ENCODE measurements at places on chromosomes 5 and 9. TPM values are rescaled to one million over a fixed set of nuclear protein-coding genes. Genes with fewer than 3 reads are reported as not detected.

Gene ENTPD2
- total RNA-seq = 0.48 TPM

Gene BBLN
- total RNA-seq = 72.9 TPM

Gene COX7C
- total RNA-seq = 408 TPM

GRCh38 chr5:53087171-53087570, 22.4 kb downstream of the MOCS2 start:
- H3K4me1 ChIP-seq = peaks cover 51% of the 10 kb centered on the region
- no peaks in the 10 kb centered on the region for H3K36me3 ChIP-seq
- no peak overlapping the region for H3K4me3 ChIP-seq
- DNase-seq = no peak
- H3K27ac ChIP-seq = no peak overlapping the region

- no peaks in the 10 kb centered on the region for H3K36me3 ChIP-seq
- DNase-seq = no peak
- H3K27ac ChIP-seq = no peak overlapping the region
- no peak overlapping the region for H3K4me3 ChIP-seq
- no peaks in the 10 kb centered on the region for H3K27me3 ChIP-seq
Observed at GRCh38 chr5:124963236-124963919, 216.9 kb upstream of the ZNF608 start.

GRCh38 chr5:60891667-60892066, 47.6 kb upstream of the ELOVL7 start:
- no peaks in the 10 kb centered on the region for H3K27me3 ChIP-seq
- H3K36me3 ChIP-seq = no peaks in the 10 kb centered on the region
- no peak overlapping the region for H3K4me3 ChIP-seq
- peaks cover 10% of the 10 kb centered on the region for H3K4me1 ChIP-seq

DNA sequence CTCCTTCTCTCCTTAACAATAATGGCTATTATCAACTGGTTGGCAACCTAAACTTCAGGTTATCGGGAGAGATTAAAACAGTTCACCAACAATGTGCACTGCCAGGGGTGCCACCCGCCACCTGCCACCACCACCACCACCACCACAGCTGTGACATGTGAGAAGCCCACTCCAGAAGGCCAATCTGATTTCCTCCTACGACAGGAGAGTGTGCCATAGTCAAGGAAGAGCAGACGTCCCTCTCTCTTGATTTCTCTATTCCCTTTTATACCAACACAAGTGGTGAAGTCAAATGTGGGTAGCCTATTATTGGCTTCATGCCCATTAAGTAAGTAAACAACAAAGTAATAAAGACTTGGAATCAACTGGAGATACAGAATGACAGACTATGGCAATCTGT, 22.4 kb downstream of the GNAQ start:
- peaks cover 66% of the 10 kb centered on the region for H3K4me1 ChIP-seq
- H3K4me3 ChIP-seq = peak overlapping the region; percentile 68
- H3K36me3 ChIP-seq = no peaks in the 10 kb centered on the region
- no peak for DNase-seq
- H3K27me3 ChIP-seq = no peaks in the 10 kb centered on the region

GRCh38 chr9:111633389-111633736, 2.2 kb downstream of the DNAJC25 start:
- peaks cover 5% of the 10 kb centered on the region for H3K36me3 ChIP-seq
- no peak overlapping the region for H3K27ac ChIP-seq
- no peak for DNase-seq
- peaks cover 52% of the 10 kb centered on the region for H3K4me1 ChIP-seq
- peak overlapping the region; percentile 92 for H3K4me3 ChIP-seq

DNA sequence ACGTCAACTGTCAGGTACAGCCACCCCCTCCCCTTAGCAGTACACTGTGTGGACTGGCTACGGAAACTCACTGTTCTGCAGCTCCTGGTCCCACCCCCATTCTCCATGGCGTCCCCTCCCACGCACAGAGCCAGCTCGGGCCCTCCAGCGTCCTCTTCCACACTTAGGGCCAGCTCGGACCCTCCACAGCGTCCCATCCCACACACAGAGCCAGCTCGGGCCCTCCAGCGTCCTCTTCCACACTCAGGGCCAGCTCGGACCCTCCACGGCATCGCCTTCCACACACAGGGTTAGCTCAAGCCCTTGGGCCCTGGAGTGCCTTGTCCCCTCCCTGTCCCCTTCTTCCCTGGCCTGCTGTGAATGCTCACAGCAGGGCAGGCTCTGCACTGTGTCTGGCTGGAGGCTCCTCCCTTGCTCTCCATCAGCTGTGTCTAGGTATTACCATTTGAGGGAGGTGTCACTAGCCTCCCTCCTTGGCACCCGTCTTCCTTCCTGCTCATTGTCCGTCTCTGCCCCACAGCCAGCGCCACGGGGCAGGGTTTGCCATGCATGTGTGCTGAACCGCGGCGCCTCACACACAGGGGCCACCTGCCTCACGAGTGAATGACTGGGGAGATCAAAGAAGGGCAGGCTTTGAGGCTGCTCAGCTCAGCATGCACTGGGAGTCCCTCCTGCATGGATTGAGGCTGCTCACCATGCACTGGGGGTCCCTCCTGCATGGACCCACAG, 78.5 kb upstream of the CACNA1B start:
- H3K27me3 ChIP-seq = no peaks in the 10 kb centered on the region
- DNase-seq = no peak
- H3K36me3 ChIP-seq = peaks cover 5% of the 10 kb centered on the region
- H3K4me1 ChIP-seq = no peaks in the 10 kb centered on the region
- no peak overlapping the region for H3K27ac ChIP-seq

- peaks cover 25% of the 10 kb centered on the region for H3K27me3 ChIP-seq
- no peak overlapping the region for H3K27ac ChIP-seq
- H3K36me3 ChIP-seq = no peaks in the 10 kb centered on the region
- peaks cover 8% of the 10 kb centered on the region for H3K4me1 ChIP-seq
Observed at GRCh38 chr5:38720554-38721361, 125.1 kb upstream of the OSMR start.

GRCh38 chr5:155906046-155906445, 420.9 kb upstream of the SGCD start:
- no peaks in the 10 kb centered on the region for H3K4me1 ChIP-seq
- no peaks in the 10 kb centered on the region for H3K36me3 ChIP-seq
- no peak overlapping the region for H3K4me3 ChIP-seq
- no peak overlapping the region for H3K27ac ChIP-seq
- peaks cover 10% of the 10 kb centered on the region for H3K27me3 ChIP-seq

GRCh38 chr5:37735649-37736347, 104.0 kb downstream of the GDNF start:
- peaks cover 8% of the 10 kb centered on the region for H3K36me3 ChIP-seq
- no peak overlapping the region for H3K4me3 ChIP-seq
- no peak overlapping the region for H3K27ac ChIP-seq
- peaks cover 20% of the 10 kb centered on the region for H3K4me1 ChIP-seq
- DNase-seq = no peak

DNA sequence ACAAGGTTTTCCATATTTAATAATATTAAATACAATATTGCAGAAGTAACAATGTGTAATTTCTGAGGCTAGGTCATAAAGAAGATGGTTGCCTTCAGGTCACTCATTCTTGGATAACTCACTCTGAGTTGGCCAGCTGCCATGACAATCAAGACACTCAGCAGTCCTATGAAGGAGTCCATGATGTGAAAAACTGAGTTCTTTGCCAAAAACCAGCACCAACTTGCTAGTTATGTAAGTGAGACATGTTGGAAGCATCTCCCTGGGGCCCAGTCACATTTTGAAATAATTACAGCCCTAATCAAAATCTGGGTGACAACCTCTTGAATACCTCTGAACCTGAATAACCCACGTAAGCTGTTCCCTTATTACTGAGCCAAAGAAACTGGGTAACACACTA, 453.2 kb downstream of the CDH18 start:
- H3K27me3 ChIP-seq = no peaks in the 10 kb centered on the region
- DNase-seq = no peak
- H3K4me1 ChIP-seq = no peaks in the 10 kb centered on the region
- no peak overlapping the region for H3K27ac ChIP-seq
- no peaks in the 10 kb centered on the region for H3K36me3 ChIP-seq

GRCh38 chr9:34796924-34797323, 87.0 kb upstream of the CCL21 start:
- H3K36me3 ChIP-seq = no peaks in the 10 kb centered on the region
- peaks cover 60% of the 10 kb centered on the region for H3K27me3 ChIP-seq
- H3K27ac ChIP-seq = no peak overlapping the region
- no peaks in the 10 kb centered on the region for H3K4me1 ChIP-seq

DNA sequence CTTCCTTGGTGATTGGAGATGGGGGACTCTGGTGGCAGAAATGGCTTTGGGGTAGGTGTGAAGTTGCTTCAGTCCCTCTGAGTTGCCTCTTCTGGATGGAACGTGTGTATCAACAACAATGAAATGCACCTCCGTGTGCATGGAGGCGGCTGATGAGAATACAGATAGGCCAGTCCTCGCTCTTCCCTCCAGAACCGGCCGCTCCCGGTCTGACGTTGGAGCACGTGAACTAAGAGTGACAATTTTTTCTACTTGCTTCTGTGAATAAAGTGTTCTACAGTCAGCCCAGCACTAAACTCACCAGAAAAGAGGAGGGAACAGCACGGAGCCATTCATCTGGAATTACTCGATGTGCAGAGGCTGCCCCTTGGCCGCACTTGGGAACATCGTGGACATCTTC, 90.7 kb downstream of the ANKRD33B start:
- no peak for DNase-seq
- H3K4me1 ChIP-seq = no peaks in the 10 kb centered on the region
- no peak overlapping the region for H3K27ac ChIP-seq
- H3K4me3 ChIP-seq = no peak overlapping the region
- H3K27me3 ChIP-seq = no peaks in the 10 kb centered on the region
- H3K36me3 ChIP-seq = no peaks in the 10 kb centered on the region

- DNase-seq = no peak
- no peaks in the 10 kb centered on the region for H3K4me1 ChIP-seq
- H3K27me3 ChIP-seq = no peaks in the 10 kb centered on the region
- no peak overlapping the region for H3K27ac ChIP-seq
Observed at GRCh38 chr5:12270914-12271313, 366.7 kb upstream of the CTNND2 start.

DNA sequence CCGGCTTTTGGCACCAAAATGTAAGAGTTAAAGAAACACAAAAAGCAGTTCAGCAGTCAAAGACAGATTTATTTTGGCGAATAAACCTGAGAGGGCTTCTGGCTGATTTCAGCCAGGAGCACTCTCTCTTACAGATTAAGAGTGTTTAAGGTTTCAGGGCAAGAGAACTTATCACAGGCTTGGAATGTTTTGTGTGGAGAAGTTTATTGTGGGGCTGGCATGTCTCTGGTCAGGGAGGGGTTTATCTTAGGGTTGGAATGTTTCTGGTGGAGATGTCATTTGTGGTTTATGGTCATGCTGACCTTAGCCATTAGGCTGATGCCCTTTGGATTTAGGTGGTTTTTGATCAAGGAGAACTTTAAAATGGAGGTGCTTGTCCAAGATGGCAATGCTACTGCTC, 622.3 kb upstream of the PTPRD start:
- H3K36me3 ChIP-seq = peaks cover 2% of the 10 kb centered on the region
- H3K27ac ChIP-seq = no peak overlapping the region
- no peak overlapping the region for H3K4me3 ChIP-seq
- no peaks in the 10 kb centered on the region for H3K4me1 ChIP-seq

- H3K27me3 ChIP-seq = peaks cover 18% of the 10 kb centered on the region
- H3K4me3 ChIP-seq = no peak overlapping the region
- H3K36me3 ChIP-seq = no peaks in the 10 kb centered on the region
- H3K4me1 ChIP-seq = no peaks in the 10 kb centered on the region
Observed at GRCh38 chr5:88488130-88488529, 219.5 kb upstream of the TMEM161B start.

- H3K4me1 ChIP-seq = peaks cover 41% of the 10 kb centered on the region
- peak overlapping the region; percentile 55 for H3K4me3 ChIP-seq
- peaks cover 3% of the 10 kb centered on the region for H3K36me3 ChIP-seq
- H3K27me3 ChIP-seq = peaks cover 19% of the 10 kb centered on the region
- no peak overlapping the region for H3K27ac ChIP-seq
Observed at GRCh38 chr9:99259231-99259918, 37.3 kb downstream of the SEC61B start.

DNA sequence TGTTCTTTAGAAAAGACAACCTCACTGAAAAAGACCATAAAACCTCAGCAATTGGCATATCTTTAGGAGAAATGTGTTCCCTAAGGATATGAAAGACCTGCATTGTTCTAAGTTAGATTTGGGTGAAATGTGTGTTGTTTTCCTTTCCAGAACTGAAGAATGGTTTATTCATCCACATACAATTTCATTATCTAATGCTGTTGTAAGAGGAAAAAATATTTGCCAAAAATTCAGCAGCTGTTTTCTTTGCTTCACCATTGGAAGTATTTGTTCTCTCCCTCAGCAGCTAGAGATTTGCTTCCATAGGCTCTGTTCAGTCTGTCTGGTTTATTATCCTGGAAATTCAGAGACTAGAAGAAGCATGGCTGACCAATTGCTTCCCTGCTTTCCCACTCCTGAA, 150.9 kb downstream of the ISOC1 start:
- no peaks in the 10 kb centered on the region for H3K4me1 ChIP-seq
- DNase-seq = no peak
- H3K27me3 ChIP-seq = no peaks in the 10 kb centered on the region
- H3K36me3 ChIP-seq = no peaks in the 10 kb centered on the region

GRCh38 chr9:136565086-136565714, 19.4 kb upstream of the NOTCH1 start:
- H3K27ac ChIP-seq = no peak overlapping the region
- H3K4me3 ChIP-seq = no peak overlapping the region
- no peaks in the 10 kb centered on the region for H3K27me3 ChIP-seq
- no peaks in the 10 kb centered on the region for H3K4me1 ChIP-seq
- no peaks in the 10 kb centered on the region for H3K36me3 ChIP-seq
- no peak for DNase-seq

- peaks cover 21% of the 10 kb centered on the region for H3K4me1 ChIP-seq
- no peak for DNase-seq
- H3K27ac ChIP-seq = no peak overlapping the region
- H3K36me3 ChIP-seq = peaks cover 46% of the 10 kb centered on the region
- no peaks in the 10 kb centered on the region for H3K27me3 ChIP-seq
Observed at GRCh38 chr5:150731669-150732242, 27.1 kb downstream of the DCTN4 start.

- H3K27me3 ChIP-seq = no peaks in the 10 kb centered on the region
- H3K36me3 ChIP-seq = no peaks in the 10 kb centered on the region
- H3K4me1 ChIP-seq = no peaks in the 10 kb centered on the region
- no peak for DNase-seq
Observed at GRCh38 chr9:30815585-30815984, 1568.9 kb upstream of the ACO1 start.

- no peak overlapping the region for H3K4me3 ChIP-seq
- H3K36me3 ChIP-seq = no peaks in the 10 kb centered on the region
- no peaks in the 10 kb centered on the region for H3K4me1 ChIP-seq
- DNase-seq = no peak
- H3K27ac ChIP-seq = no peak overlapping the region
- H3K27me3 ChIP-seq = peaks cover 32% of the 10 kb centered on the region
Observed at GRCh38 chr5:78592735-78593386, 55.7 kb downstream of the LHFPL2 start.

GRCh38 chr9:114914139-114914538, 16.3 kb downstream of the TNFSF8 start:
- H3K27ac ChIP-seq = no peak overlapping the region
- no peak overlapping the region for H3K4me3 ChIP-seq
- no peaks in the 10 kb centered on the region for H3K27me3 ChIP-seq
- peaks cover 35% of the 10 kb centered on the region for H3K36me3 ChIP-seq

GRCh38 chr9:68418259-68418845, 61.9 kb downstream of the PGM5 start:
- no peak overlapping the region for H3K4me3 ChIP-seq
- H3K4me1 ChIP-seq = no peaks in the 10 kb centered on the region
- H3K27ac ChIP-seq = no peak overlapping the region

GRCh38 chr5:144130306-144130705, 40.2 kb downstream of the YIPF5 start:
- H3K4me1 ChIP-seq = no peaks in the 10 kb centered on the region
- H3K27ac ChIP-seq = no peak overlapping the region
- no peaks in the 10 kb centered on the region for H3K36me3 ChIP-seq
- H3K27me3 ChIP-seq = no peaks in the 10 kb centered on the region

GRCh38 chr5:83151821-83152220, 74.5 kb downstream of the XRCC4 start:
- DNase-seq = no peak
- no peaks in the 10 kb centered on the region for H3K4me1 ChIP-seq
- no peaks in the 10 kb centered on the region for H3K36me3 ChIP-seq
- H3K27ac ChIP-seq = no peak overlapping the region
- no peak overlapping the region for H3K4me3 ChIP-seq

Measured in activated T-cell treated with anti-CD3 and anti-CD28 coated beads, Interleukin-2, amount 50 U/mL, for 72 hours (primary cell).